Caco-2 (cell line): ENCODE measurements at places on chromosomes 1 and 21.

DNA sequence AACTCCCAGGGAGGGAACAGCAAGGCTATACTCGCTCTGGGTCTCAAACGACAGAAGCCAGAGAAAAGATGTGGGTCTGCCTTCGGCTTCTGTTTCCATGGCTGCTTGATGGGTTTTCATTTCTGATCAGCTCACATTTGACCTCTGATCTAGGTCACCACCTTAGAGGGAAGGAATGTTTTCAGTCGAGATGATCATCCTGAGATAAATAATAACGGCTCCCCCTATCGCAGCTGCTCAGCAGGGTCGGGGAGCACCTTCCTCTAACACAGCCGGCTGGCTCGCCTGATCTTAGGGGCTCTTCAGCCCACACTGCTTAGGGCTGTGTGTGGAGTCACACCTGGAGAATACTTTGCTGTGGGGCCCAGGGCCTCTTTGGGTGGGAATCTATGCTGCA lies 53.1 kb upstream of the ZNF648 start:
- no peaks in the 10 kb centered on the region for H3K36me3 ChIP-seq
- no peak for DNase-seq
- H3K27me3 ChIP-seq = no peaks in the 10 kb centered on the region
- H3K4me3 ChIP-seq = no peak overlapping the region

GRCh38 chr21:34203851-34204420 lies 130.6 kb downstream of the MRPS6 start:
- H3K27ac ChIP-seq = no peak overlapping the region
- H3K27me3 ChIP-seq = no peaks in the 10 kb centered on the region
- peaks cover 16% of the 10 kb centered on the region for H3K4me1 ChIP-seq
- no peak for DNase-seq
- H3K4me3 ChIP-seq = no peak overlapping the region

GRCh38 chr1:201602413-201603265 lies 63.7 kb downstream of the NAV1 start:
- H3K27me3 ChIP-seq = no peaks in the 10 kb centered on the region; the same call in 1 of the 2 replicates
- no peak overlapping the region for H3K4me3 ChIP-seq
- no peak for DNase-seq
- H3K4me1 ChIP-seq = no peaks in the 10 kb centered on the region
- H3K36me3 ChIP-seq = no peaks in the 10 kb centered on the region
- H3K27ac ChIP-seq = no peak overlapping the region

GRCh38 chr1:119914071-119914470 lies 17.8 kb upstream of the ADAM30 start:
- no peak overlapping the region for H3K4me3 ChIP-seq
- no peak overlapping the region for H3K27ac ChIP-seq
- DNase-seq = no peak
- peaks cover 2% of the 10 kb centered on the region; the same call in 1 of the 2 replicates for H3K36me3 ChIP-seq
- H3K4me1 ChIP-seq = no peaks in the 10 kb centered on the region

- no peak overlapping the region for H3K27ac ChIP-seq
- DNase-seq = no peak
- H3K27me3 ChIP-seq = no peaks in the 10 kb centered on the region
- no peak overlapping the region for H3K4me3 ChIP-seq
Measured at GRCh38 chr1:152244576-152245273, 20.7 kb upstream of the HRNR start.

- H3K4me1 ChIP-seq = no peaks in the 10 kb centered on the region
- H3K4me3 ChIP-seq = no peak within 1 kb of the TSS
- DNase-seq = no peak
- no peaks in the 10 kb centered on the region for H3K36me3 ChIP-seq
Measured at GRCh38 chr1:204870160-204870912, at the start of gene NFASC. Gene NFASC (plus strand): TSS chr1:204870862. CDS start chr1:204944316, 73,454 bp downstream.

GRCh38 chr1:243916160-243916559 lies 66.1 kb upstream of the AKT3 start:
- DNase-seq = no peak
- no peaks in the 10 kb centered on the region for H3K36me3 ChIP-seq
- H3K4me1 ChIP-seq = no peaks in the 10 kb centered on the region
- no peaks in the 10 kb centered on the region for H3K27me3 ChIP-seq
- no peak overlapping the region for H3K4me3 ChIP-seq

- no peaks in the 10 kb centered on the region for H3K36me3 ChIP-seq
- no peak overlapping the region for H3K27ac ChIP-seq
- H3K27me3 ChIP-seq = no peaks in the 10 kb centered on the region
Measured at GRCh38 chr1:186178426-186179043, 196.5 kb downstream of the TPR start.

DNA sequence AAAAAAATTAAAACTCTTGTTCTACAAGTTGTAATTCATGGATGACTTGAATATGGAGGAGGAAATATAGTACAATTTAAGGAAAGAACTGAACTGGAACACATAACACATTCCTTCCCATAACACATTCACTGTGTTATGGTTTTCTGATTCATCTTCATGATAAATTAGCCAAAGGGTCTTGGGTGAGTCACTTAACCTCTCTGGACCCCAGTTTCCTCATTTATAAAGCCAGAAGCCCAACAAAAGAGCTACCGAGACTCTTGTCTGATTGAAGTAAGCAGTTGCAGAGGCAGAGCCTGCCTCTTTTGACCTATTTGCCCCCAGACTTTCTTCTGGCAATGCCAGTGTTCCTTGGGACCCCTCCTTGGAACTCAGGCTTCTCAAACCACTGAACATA lies 161.9 kb upstream of the KCTD3 start:
- no peak overlapping the region for H3K27ac ChIP-seq
- H3K4me1 ChIP-seq = no peaks in the 10 kb centered on the region
- H3K27me3 ChIP-seq = no peaks in the 10 kb centered on the region
- H3K36me3 ChIP-seq = no peaks in the 10 kb centered on the region
- DNase-seq = no peak
- H3K4me3 ChIP-seq = no peak overlapping the region

- H3K4me3 ChIP-seq = no peak overlapping the region
- DNase-seq = no peak
- no peaks in the 10 kb centered on the region for H3K27me3 ChIP-seq
Measured at GRCh38 chr1:202207292-202207691, 13.7 kb downstream of the LGR6 start.

- peaks cover 14% of the 10 kb centered on the region; the same call in 1 of the 2 replicates for H3K4me1 ChIP-seq
- H3K27me3 ChIP-seq = peaks cover 2% of the 10 kb centered on the region; the same call in 1 of the 2 replicates
- no peak for DNase-seq
- H3K4me3 ChIP-seq = no peak overlapping the region
- no peak overlapping the region for H3K27ac ChIP-seq
- no peaks in the 10 kb centered on the region for H3K36me3 ChIP-seq
Measured at GRCh38 chr1:197918807-197919345, 1.7 kb downstream of the LHX9 start.

GRCh38 chr1:34973326-34973725 lies 11.8 kb downstream of the TMEM35B start:
- DNase-seq = no peak
- H3K36me3 ChIP-seq = no peaks in the 10 kb centered on the region
- no peak overlapping the region for H3K4me3 ChIP-seq
- H3K4me1 ChIP-seq = no peaks in the 10 kb centered on the region

- H3K4me1 ChIP-seq = peaks cover 19% of the 10 kb centered on the region
- H3K36me3 ChIP-seq = no peaks in the 10 kb centered on the region
- no peak overlapping the region for H3K27ac ChIP-seq
- no peak overlapping the region for H3K4me3 ChIP-seq
- H3K27me3 ChIP-seq = no peaks in the 10 kb centered on the region
Measured at GRCh38 chr1:199308349-199308846, 669.6 kb downstream of the PTPRC start.

- no peaks in the 10 kb centered on the region for H3K4me1 ChIP-seq
- DNase-seq = no peak
- no peak overlapping the region for H3K27ac ChIP-seq
- H3K4me3 ChIP-seq = no peak overlapping the region
Measured at GRCh38 chr1:143625886-143626285, 345.9 kb downstream of the FAM72C start.

DNA sequence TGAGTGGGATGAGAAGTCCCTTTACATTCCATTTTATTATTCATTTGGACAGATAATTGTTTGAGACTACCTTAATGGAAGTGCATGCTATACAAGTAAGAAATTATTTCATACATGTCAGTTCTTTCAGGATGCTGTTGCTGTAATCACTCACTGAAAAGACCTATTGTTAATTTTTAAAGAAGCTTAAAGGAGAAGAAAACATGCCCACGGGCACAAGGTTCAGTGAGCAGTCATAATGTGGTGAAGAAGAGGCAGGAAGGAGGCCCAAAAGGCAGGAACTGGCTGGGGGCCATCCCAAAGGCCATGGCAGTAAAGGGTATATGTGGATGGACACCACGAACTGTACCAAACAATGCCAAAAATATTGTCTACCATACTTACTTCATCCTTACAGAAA lies 206.0 kb downstream of the LYPLAL1 start:
- no peaks in the 10 kb centered on the region for H3K36me3 ChIP-seq
- H3K4me3 ChIP-seq = no peak overlapping the region
- peaks cover 12% of the 10 kb centered on the region for H3K4me1 ChIP-seq
- H3K27ac ChIP-seq = no peak overlapping the region
- H3K27me3 ChIP-seq = no peaks in the 10 kb centered on the region
- DNase-seq = no peak

- no peak overlapping the region for H3K4me3 ChIP-seq
- no peaks in the 10 kb centered on the region for H3K27me3 ChIP-seq
- DNase-seq = no peak
- H3K27ac ChIP-seq = no peak overlapping the region
Measured at GRCh38 chr1:166629946-166630345, 209.3 kb upstream of the POGK start.

GRCh38 chr1:150066838-150067183 lies 765 bp upstream of the VPS45 start:
- DNase-seq = peak; percentile 71
- no peaks in the 10 kb centered on the region for H3K27me3 ChIP-seq
- peak overlapping the region; percentile 87 for H3K27ac ChIP-seq
- H3K36me3 ChIP-seq = no peaks in the 10 kb centered on the region
- peaks cover 9% of the 10 kb centered on the region; the same call in 1 of the 2 replicates for H3K4me1 ChIP-seq
